Aorta (tissue), 5 donors: ENCODE measurements at places on chromosomes 2 and 18. TPM values are rescaled to one million over a fixed set of nuclear protein-coding genes. Genes with fewer than 3 reads are reported as not detected.

Gene SLC23A3
- 7.3 TPM for total RNA-seq

Gene HNMT
- 82.8 TPM for total RNA-seq

Gene PXDN
- 100 TPM for total RNA-seq

Gene CCDC142
- 26.0 TPM for total RNA-seq

Gene C2orf78
- not detected for total RNA-seq
